Fibroblast of the aortic adventitia (primary cell): ENCODE measurements at places on chromosomes 12 and 14. TPM values are rescaled to one million over a fixed set of nuclear protein-coding genes. Genes with fewer than 3 reads are reported as not detected.

Gene GALNT16
- total RNA-seq: 1.6 and 4.6 TPM in 2 replicates

Gene LRRC43
- total RNA-seq: 0.74 and 3.5 TPM in 2 replicates

Gene ZFHX2
- total RNA-seq: 0.36 and 0.41 TPM in 2 replicates

Gene BCL2L2
- total RNA-seq: 18.5 and 19.9 TPM in 2 replicates

Gene PTCSC3
- total RNA-seq: not detected in 2 replicates

Gene FSCB
- 0.09 and 1.4 TPM in 2 replicates for total RNA-seq

Gene TMPO
- 49.4 and 130 TPM in 2 replicates for total RNA-seq

Gene CEBPE
- total RNA-seq: not detected in 2 replicates
